ENCODE measurements at places on chromosomes 6 and 20.

DNA sequence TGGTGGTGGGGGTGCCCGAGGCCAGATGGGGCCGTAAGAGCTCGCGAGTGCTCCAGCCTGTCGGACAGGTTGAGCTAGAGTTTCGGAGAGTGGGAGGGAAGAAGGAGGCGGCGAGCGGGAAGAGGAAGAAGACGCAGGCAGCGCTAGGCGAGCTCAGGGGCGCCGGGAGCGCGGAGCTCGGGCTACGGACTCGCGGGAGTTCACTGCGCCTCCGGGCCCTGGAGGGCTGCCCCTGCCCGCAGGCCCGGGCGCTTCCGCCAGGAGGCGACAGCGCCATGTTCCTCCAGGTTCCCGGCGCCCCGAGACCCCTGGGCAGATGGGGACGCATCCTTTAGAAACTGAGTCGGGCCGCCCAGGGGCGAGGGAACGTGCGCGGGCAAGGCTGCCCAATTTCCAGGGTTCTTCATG lies 984 bp downstream of the TFAP2C start:
- no peak for DNase-seq

DNA sequence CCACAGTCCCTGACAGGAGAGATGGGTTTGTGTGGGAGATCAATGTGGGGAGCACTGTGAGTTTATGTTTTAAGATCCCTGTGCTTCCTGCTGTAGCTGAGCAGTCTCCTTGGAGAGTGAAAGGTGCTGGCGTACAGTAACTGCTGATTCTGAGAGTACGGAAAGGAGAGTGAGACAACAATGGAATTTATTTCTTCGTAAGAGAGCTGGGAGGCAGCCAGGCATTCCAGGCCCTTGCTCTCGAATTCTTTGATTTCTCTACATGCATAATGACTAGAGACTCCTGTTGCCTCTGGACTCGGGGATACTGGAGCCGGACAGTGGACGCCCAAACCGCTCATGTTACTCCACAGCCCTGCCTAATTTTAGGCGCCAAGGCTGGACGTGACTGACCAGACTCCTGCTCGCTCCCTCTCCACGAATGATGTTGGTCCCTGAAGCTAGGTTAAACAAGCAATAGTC lies 131.0 kb upstream of the PHACTR1 start:
- no peak for DNase-seq

DNA sequence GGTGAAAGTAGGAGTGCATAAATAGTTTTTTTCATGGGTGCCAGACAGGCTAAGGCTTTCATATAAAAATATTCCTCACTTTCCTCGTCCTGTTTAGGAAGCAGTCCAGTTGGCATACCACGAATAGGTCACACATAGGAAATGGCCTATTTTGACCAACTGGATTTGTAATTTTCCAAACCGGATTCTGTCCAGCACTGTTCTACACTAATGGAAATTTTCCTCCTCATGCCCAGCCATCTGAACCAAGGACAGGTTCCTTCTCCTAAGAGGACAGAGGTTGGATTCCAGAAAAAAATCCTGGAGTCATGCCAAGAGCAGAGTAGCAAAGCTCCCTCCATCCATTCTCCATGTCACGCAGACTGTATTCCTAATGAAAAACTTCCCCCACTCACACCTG lies 43.1 kb downstream of the PANK2 start:
- DNase-seq = no peak

DNA sequence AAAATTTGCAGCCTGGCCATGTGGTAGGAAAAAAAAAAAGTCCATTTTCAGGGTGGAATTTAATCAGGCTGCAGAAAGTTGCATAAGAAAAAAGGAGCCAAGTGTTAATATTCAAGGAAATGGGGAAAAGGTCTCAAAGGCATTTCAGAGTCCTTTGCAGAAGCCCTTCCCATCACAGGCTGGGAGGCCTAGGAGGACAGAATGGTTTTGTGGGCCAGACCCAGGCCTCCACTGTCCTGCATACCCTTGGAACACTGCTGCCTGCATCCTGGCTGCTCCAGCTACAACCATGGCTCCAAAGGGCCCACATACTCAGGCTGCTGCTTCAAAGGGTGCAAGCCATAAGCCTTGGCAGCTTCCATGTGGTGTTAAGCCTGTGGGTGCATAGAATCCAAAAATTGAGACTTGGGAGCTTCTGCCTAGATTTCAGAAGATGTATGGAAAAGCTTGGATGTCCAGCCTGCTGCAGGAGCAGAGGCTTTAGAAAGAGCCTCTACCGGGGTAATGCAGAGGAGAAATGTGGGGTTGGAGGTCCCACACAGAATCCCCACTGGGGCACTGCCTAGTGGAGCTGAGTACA lies 239.0 kb upstream of the STXBP5 start:
- DNase-seq = no peak

- no peak for DNase-seq
Observed at GRCh38 chr6:18362058-18362561, 25.0 kb upstream of the RNF144B start.

GRCh38 chr6:33160728-33161344 lies 31.4 kb downstream of the COL11A2 start:
- no peak for DNase-seq

GRCh38 chr20:59165891-59166709 lies 2.5 kb downstream of the ZNF831 start:
- DNase-seq = no peak

DNA sequence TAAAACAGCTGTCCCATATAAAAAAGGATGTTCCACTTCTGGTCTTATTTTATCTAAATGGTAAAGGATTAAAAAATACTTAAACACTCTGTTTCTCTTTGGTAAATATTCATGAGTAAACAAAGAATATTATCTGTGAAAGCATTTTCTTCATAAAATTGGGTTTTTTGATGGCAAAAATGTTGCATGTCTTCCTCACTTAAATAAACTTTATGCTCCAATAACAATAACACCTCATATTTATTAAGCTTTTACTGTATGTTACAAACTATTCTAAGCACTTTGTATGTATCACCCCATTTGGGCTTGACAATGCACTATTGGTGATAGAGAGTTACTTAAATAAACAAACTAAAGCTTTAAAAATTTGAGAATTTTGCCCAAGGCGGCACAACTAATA lies 91.9 kb downstream of the PHIP start:
- DNase-seq = no peak

GRCh38 chr20:45853484-45853883 lies 3.7 kb downstream of the ACOT8 start:
- no peak for DNase-seq

DNA sequence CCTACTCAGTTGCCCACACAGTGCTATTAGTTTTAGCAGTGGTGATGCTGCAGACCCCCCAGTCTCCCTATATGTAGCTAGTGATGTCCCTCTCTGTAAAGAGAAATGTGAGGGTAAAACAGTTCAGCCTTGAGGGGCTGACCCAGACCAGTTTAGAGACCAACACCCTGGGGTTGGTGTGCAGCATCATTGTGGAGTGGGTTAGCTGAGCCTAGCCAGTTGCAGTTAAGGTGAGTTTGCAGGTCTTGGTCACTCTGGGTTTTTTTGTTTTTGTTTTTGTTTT lies 401 bp upstream of the B3GALT4 start:
- DNase-seq = no peak

DNA sequence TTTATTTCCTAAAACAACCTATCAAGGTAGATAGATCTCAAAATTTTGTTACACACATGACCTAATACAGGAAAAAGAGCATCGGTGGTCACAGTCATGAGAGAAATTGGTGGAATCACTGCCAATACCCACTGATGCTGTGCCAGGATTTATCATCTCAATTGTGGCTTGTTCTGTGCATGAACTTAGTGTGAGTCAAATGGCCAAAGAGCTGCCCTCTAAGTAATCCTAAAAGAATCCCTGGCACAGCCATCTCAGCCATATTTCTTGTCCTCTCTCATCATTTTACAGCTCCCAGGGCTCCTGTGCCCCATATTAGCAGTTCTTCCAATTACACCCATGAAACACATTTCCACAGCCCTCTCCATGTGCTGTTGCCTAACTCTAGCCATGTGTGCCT lies 6.1 kb downstream of the GSTA5 start:
- DNase-seq = no peak

DNA sequence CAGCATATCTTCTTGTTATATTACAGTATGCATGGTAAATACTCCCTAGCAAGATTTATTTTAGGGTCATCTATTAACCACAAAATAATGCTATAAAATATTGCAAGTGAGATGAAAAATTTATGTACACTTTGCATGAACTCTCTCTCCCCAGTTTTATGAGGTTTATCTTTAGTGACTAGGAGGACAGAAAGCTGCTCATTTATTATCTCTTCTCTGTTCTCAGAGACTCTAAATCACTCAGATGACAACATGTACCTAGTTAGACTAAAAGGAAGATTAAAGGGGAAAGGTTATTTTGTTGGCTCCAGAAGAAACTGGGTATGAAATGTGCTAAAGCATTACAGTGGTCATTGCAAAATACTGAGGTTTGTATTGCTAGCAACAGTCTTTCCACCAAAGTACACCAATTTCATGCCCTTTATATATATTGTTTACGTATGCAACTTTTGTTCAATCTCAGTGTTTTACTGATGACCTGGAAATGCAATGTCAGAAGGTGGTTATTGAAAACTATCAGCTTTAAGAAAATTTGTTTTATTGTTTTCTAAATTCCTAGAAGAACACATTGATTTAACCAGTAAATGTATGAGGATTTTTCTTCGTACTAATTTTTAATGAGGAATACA lies 11.8 kb downstream of the RFX6 start:
- no peak for DNase-seq

- DNase-seq = no peak
Observed at GRCh38 chr6:107564589-107564951, 74.7 kb downstream of the SOBP start.

GRCh38 chr6:97231911-97232310 lies 51.1 kb downstream of the MMS22L start:
- no peak for DNase-seq

- no peak for DNase-seq
Observed at GRCh38 chr6:81793821-81794475, 41.5 kb upstream of the TENT5A start.

- peak; percentile 18 for DNase-seq
Observed at GRCh38 chr20:58650181-58650775, 805 bp upstream of the STX16 start.

- DNase-seq = no peak
Observed at GRCh38 chr6:136326038-136326553, 36.5 kb upstream of the BCLAF1 start.

- DNase-seq = no peak
Observed at GRCh38 chr6:116033687-116034303, 26.9 kb downstream of the FRK start.

DNA sequence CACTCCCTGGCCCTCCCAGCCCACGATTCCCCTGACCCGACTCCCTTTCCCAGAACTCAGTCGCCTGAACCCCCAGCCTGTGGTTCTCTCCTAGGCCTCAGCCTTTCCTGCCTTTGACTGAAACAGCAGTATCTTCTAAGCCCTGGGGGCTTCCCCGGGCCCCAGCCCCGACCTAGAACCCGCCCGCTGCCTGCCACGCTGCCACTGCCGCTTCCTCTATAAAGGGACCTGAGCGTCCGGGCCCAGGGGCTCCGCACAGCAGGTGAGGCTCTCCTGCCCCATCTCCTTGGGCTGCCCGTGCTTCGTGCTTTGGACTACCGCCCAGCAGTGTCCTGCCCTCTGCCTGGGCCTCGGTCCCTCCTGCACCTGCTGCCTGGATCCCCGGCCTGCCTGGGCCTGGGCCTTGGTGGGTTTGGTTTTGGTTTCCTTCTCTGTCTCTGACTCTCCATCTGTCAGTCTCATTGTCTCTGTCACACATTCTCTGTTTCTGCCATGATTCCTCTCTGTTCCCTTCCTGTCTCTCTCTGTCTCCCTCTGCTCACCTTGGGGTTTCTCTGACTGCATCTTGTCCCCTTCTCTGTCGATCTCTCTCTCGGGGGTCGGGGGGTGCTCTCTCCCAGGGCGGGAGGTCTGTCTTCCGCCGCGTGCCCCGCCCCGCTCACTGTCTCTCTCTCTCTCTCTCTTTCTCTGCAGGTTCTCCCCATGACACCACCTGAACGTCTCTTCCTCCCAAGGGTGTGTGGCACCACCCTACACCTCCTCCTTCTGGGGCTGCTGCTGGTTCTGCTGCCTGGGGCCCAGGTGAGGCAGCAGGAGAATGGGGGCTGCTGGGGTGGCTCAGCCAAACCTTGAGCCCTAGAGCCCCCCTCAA lies at the start of gene LTA:
TSS of gene LTA (plus strand) at position 249 of the 871 bp plus-strand sequence. CDS start at position 703, 454 bp downstream.
- DNase-seq = peak; percentile 59

GRCh38 chr6:157831424-157832249 lies 8.6 kb downstream of the SNX9 start:
- no peak for DNase-seq

DNA sequence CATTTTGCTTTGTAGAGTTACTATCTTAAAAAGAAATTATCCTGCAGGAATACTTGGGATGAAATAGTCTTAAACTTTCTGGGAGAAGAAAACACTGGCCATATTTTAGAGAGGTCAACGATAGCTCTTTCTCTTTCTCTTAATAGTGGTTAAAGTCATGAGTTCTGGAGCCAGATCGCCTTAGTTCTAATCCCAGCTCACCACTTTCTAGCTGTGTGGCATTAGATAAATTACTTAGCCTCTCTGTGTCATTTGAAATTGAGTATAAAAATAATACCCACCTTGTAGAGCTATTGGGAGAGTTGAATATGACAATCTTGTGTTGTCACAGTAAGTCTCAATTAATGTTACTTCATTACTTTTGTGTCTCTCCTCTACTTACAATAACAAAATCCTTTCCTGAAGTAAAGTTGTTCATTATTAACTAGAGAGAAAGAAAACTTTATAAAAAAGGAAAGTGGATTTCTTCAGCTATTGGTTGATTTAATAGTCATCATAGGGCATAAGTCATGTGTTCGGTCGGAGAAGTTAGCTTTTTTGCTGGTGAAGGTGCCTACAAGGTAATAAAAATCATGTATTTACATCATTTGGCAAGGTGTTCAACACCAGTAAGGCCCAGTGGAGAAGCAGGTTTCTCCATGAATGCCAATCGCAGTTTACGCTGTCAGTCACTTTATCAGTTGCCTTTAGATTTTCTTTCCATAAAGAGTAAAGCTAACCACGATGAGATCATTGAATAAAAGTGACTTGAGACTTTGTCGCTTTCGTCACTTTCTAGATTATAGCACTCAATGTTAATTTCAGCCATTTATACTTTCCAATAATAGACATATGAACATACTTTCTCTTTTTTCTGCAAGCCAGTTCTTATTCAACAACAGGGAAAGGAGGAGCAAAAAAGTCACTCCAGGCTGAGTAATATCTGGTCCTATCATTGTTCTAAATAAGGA lies 2.0 kb downstream of the NEDD9 start:
- DNase-seq = no peak

DNA sequence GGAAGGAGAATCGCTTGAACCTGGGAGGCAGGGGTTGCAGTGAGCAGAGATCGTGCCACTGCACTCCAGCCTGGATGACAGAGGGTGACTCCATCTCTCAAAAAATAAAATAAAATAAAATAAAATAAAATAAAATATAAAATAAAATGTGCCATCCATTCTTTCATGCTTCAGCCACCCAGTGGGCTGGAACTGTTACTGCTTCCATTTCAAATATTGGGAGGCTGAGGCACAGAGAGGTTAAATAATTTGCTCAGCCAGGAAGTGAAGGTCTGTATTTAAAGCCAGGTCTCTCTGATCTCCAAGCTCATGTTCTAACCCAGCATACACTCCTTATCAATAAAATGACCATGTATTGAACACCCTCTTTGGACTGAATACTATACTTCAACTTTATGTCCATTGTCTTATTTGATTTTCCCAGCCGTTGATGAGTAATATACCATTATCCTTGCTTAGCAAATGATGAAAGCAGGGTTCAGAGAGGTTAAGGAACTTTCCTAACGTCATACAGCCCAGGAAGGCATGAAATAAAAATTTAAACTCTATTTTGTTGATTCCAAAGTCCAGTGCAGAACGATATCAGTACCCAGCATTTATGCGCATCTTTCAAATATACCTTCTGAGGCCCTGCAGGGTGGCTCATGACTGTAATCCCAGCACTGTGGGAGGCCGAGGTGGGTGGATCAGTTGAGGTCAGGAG lies 25.8 kb upstream of the SLC9A8 start:
- DNase-seq = no peak
